ENCODE measurements at places on chromosomes 3 and 15. TPM values are rescaled to one million over a fixed set of nuclear protein-coding genes. Genes with fewer than 3 reads are reported as not detected.

DNA sequence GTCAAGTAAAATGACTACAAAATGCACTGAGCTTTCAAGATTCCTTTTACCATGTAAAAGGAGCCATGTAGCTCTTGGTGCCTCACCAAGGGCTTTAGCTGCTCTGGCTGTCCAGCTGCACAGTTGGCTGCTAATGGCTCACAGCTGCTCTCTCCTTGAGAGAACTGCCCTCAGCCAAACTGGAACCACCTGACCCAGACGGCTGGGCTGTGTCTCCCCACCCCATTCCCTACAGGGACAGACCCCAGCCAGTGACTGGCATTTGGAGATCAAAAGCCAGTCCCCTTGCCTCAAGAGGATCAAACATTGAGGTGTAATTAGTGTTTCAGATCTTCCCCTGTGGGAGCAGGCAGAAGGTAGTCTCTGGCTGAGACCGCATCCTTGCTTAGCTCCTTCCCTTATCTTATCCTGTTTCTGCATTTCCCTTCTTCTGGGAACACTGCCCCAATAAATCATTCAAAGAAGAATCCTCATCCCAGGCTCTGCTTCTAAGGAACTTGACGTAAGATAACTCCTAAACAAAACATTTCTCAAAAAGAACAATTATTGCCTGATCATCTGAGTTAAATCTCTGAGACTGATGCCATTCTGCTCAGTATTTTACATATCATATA lies 28.6 kb upstream of the UBE2E2 start:
- peaks cover 6% of the 10 kb centered on the region for H3K4me1 ChIP-seq
- no peak overlapping the region for H3K27ac ChIP-seq
- H3K27me3 ChIP-seq, result no peaks in the 10 kb centered on the region
- DNase-seq, result peak; percentile 51

- H3K4me3 ChIP-seq, result no peak overlapping the region
- H3K27ac ChIP-seq, result no peak overlapping the region
- H3K36me3 ChIP-seq, result no peaks in the 10 kb centered on the region
- no peaks in the 10 kb centered on the region for H3K4me1 ChIP-seq
- H3K27me3 ChIP-seq, result no peaks in the 10 kb centered on the region
Observed at GRCh38 chr3:97241417-97241816, 427.0 kb downstream of the EPHA6 start.

DNA sequence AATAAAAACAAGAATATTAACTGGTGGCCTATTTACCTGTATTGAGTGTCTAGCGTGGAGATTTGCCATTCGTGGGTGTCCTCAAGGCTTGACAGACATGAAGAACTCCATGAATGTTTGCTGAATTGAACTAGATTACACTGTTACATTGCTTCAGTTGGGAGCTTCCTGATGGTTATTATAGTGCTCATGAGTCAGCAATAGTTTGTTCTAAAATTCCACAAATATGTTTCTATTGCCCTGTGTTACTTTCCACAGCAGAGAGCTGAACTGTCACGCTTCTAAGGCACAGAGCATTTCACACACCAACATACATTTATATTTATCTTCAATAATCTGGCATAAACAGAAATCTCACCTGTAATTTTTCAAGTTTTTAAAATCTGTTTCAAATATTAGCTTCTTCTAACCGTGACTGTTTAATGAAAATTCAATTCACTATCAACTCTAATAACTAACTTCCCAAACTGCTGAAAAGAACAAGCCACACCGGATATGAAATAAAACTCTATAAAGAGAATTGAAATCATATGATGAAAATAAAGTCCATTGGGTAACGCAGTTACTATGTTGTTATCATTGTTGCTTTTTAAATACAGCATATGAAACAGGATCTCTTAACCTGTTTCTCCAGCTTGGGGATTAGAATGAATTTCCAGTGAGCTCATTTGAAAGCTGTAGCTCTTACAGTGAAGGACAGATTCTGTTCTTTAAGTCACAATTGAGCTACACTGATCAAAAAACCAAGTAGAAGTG lies 61.2 kb upstream of the MCF2L2 start:
- no peak overlapping the region for H3K27ac ChIP-seq
- peaks cover 24% of the 10 kb centered on the region for H3K4me1 ChIP-seq
- no peak overlapping the region for H3K4me3 ChIP-seq
- no peaks in the 10 kb centered on the region for H3K27me3 ChIP-seq
- DNase-seq, result no peak
- H3K36me3 ChIP-seq, result no peaks in the 10 kb centered on the region

GRCh38 chr3:154970797-154971196 lies 109.3 kb upstream of the MME start:
- H3K27me3 ChIP-seq, result no peaks in the 10 kb centered on the region
- no peak overlapping the region for H3K4me3 ChIP-seq
- no peaks in the 10 kb centered on the region for H3K4me1 ChIP-seq
- H3K27ac ChIP-seq, result no peak overlapping the region

DNA sequence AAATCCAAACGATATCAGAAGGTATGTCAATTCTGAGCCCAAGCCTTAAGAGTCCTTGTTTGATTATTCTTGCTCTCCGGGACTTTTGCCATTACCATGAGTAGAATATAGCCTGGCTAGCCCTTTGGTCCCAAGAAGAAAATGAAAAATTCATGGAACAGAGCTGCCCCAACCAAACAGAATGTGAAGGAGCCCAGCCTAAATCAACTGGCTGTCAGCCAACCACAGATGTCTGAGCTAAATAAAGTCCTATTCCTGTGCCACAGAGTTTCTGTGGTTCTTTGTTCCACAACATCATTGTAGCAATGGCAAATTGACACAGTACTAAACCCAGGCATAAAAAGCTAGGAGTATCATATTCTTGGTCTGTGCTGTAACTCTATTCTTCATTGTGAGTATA lies 185.2 kb downstream of the CPNE4 start:
- H3K27me3 ChIP-seq, result no peaks in the 10 kb centered on the region
- H3K4me3 ChIP-seq, result no peak overlapping the region

- no peak overlapping the region for H3K4me3 ChIP-seq
- no peak overlapping the region for H3K27ac ChIP-seq
- H3K27me3 ChIP-seq, result no peaks in the 10 kb centered on the region
- H3K36me3 ChIP-seq, result no peaks in the 10 kb centered on the region
- H3K4me1 ChIP-seq, result no peaks in the 10 kb centered on the region
- no peak for DNase-seq
Observed at GRCh38 chr15:31503758-31504461, 177.3 kb downstream of the KLF13 start.

DNA sequence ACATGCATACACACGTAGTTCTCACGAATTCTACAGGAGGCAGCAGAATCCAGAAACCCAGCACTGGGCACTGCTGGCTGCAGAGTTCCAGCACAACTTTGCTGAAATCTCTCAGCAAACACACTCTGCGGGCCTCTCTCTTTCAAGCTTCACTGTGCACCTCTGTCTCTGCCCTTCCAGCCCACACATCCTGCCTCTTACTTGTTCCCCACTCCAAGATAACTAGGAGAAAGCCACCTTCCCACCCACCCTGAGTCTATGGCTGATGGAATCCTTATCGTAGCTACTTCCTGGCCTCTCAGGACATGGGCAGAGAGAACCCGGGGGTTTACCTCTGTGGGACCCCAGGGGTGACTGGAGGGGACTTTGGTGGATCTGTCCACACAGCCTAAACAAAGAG lies 11.9 kb downstream of the ANP32A start:
- H3K27ac ChIP-seq, result no peak overlapping the region
- peaks cover 46% of the 10 kb centered on the region for H3K4me1 ChIP-seq
- no peaks in the 10 kb centered on the region for H3K36me3 ChIP-seq
- no peaks in the 10 kb centered on the region for H3K27me3 ChIP-seq

- H3K4me3 ChIP-seq, result no peak overlapping the region
- no peak for DNase-seq
- no peaks in the 10 kb centered on the region for H3K36me3 ChIP-seq
- H3K27me3 ChIP-seq, result no peaks in the 10 kb centered on the region
Observed at GRCh38 chr3:67245545-67245944, 247.4 kb downstream of the KBTBD8 start.

- H3K27ac ChIP-seq, result no peak overlapping the region
- peaks cover 1% of the 10 kb centered on the region for H3K4me1 ChIP-seq
- H3K27me3 ChIP-seq, result no peaks in the 10 kb centered on the region
- no peak overlapping the region for H3K4me3 ChIP-seq
Observed at GRCh38 chr3:24573576-24573975, 78.9 kb upstream of the THRB start.

DNA sequence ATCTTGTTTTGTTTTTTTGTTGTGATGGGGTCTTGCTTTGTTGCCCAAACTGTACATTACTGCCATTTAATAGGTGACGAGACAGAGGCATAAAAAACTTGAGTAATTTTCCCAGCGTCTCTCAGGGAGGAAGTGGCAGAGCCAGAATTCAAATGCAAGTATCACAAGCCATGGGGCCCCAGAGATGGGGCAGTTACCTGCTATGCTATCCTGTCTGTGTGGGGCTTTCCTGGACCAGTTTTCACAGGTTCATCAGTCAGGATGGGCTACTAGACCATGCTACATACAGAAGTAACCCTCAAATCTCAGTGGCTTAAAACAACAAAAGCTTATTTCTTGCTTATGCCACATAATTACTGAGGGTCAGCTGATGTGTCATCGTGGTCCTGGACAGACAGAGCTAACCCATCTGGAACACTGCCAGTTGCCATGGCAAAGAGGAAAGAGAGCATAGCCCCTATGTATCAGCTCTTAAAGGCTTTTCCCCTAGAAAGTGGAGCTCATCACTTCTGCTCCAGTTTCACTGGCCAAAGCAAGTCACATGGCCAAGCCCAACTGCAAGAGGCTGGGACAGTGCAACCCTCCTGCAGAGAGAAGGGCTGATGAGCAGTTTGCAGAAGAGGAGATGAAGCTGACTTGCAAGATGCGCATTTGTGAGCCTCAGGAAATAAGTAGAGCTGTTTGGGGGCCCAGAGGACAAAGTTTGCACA lies 31.7 kb upstream of the SYNM start:
- no peaks in the 10 kb centered on the region for H3K27me3 ChIP-seq
- H3K27ac ChIP-seq, result no peak overlapping the region
- H3K4me3 ChIP-seq, result no peak overlapping the region
- DNase-seq, result no peak
- H3K4me1 ChIP-seq, result no peaks in the 10 kb centered on the region

- H3K36me3 ChIP-seq, result no peaks in the 10 kb centered on the region
- no peak overlapping the region for H3K27ac ChIP-seq
- peak overlapping the region; percentile 80 for H3K4me3 ChIP-seq
- H3K4me1 ChIP-seq, result peaks cover 44% of the 10 kb centered on the region
- no peak for DNase-seq
Observed at GRCh38 chr3:150411976-150412375, 3.9 kb downstream of the TSC22D2 start.

- no peaks in the 10 kb centered on the region for H3K27me3 ChIP-seq
- peak overlapping the region; percentile 3 for H3K4me3 ChIP-seq
- peak; percentile 54 for DNase-seq
- no peaks in the 10 kb centered on the region for H3K36me3 ChIP-seq
- H3K4me1 ChIP-seq, result peaks cover 17% of the 10 kb centered on the region
- H3K27ac ChIP-seq, result peak overlapping the region; percentile 44
Observed at GRCh38 chr3:62193586-62194345, 179.6 kb downstream of the FEZF2 start.

GRCh38 chr3:157098121-157098822 lies 61.7 kb downstream of the CCNL1 start:
- no peak overlapping the region for H3K4me3 ChIP-seq
- no peaks in the 10 kb centered on the region for H3K36me3 ChIP-seq
- H3K27ac ChIP-seq, result no peak overlapping the region
- no peaks in the 10 kb centered on the region for H3K4me1 ChIP-seq

CHRM5 gene
- not detected for total RNA-seq

C3orf49 gene
- not detected for total RNA-seq

FBXW12 gene
- 0.82 TPM for total RNA-seq

CHDH gene
- 1.5 TPM for total RNA-seq

SLC49A4 gene
- total RNA-seq, result 20.9 TPM

GLT8D1 gene
- 76.3 TPM for total RNA-seq

TYRO3 gene
- 116 TPM for total RNA-seq
